ENCODE measurements at places on chromosomes 1 and 21.

GRCh38 chr1:55246331-55246730 is 31.2 kb upstream of the USP24 start:
- DNase-seq = no peak

DNA sequence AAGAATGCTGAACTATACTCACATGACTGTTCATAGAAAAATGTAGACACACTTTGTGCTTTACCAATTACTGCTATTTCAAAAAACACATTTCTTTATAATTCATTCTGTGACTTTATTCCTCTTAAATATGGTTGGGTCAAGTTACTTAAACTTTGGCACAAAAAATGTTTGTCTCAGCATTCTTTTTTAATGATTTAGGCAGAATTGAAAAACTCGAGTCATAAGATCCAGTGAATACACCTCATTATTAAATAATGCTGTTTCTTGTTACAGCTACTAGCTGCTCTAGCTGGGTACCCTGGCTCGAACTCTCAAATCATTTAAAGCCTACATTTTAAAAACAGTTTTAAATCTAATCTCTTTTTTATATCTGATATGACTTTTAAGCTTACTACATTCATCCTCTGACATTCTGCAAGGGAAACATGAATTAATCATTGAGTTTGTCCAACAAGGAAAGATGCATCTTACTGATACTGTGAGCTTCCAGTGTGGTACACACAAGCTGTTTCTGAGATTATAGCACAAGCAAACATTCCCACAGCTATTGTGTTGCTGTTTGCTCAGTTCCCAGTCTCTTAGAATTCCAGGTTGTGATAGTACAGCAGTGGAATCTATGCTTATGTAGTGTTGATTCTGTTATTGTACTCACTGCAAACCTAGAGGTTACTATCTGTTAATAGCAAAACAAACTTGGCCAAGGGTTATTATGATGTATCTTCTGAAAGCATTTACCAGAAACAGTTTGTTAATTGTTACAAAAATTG is 746.5 kb downstream of the USP25 start:
- no peak for DNase-seq

GRCh38 chr1:113804421-113805255 is 7.6 kb downstream of the RSBN1 start:
- peak; percentile 66 for DNase-seq

GRCh38 chr1:58950897-58951296 is 167.1 kb upstream of the JUN start:
- no peak for DNase-seq

GRCh38 chr1:48681476-48682305 is 95.0 kb downstream of the BEND5 start:
- no peak for DNase-seq

DNA sequence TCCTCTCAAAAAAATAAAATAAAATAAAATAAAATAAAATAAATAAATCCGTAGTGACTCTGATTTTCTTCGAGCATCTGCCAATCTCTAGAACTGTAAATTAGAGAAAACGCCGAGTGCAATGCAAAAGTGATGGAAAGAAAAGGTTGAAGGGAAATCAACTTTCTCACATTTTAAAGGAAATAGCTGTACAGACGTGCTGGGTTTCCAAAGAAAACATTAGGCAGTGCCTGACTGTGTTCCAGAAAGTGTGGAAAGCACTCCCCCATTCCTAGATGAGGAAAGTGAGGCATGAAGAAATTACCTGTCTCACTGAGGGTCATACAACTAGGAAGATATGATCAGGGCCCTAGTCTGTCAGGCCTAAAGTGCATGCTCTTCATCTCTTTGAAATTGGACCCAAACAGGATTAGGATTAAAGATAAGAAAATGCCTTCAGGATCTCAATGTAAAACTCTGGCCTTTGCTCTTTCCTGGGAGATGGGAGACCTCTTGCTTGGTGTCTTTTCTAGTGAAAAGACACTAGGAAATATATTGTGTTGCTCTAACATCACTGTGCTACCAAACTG is 1.8 kb upstream of the PTPN14 start:
- no peak for DNase-seq

DNA sequence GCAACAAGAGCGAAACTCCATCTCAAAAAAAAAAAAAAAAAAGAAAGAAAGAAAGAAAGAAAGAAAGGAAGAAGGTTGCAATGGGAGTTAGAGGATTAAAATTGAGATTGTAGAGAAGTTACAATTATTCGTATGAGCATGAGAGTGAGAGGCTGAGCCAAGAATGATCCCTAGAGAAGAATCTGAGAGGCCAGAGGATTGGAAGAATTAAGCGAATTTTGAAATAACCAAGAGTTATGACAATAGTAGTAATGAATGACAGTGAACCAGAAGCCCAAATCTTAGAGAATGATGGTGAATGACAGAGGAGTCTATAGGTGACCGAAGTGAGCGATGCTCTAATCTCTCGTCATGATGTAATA is 369 bp upstream of the ZYG11B start:
- no peak for DNase-seq

- no peak for DNase-seq
Observed at GRCh38 chr1:4227986-4228385, 327.9 kb upstream of the C1orf174 start.

- DNase-seq = no peak
Observed at GRCh38 chr1:58763214-58763613, 20.6 kb downstream of the JUN start.

DNA sequence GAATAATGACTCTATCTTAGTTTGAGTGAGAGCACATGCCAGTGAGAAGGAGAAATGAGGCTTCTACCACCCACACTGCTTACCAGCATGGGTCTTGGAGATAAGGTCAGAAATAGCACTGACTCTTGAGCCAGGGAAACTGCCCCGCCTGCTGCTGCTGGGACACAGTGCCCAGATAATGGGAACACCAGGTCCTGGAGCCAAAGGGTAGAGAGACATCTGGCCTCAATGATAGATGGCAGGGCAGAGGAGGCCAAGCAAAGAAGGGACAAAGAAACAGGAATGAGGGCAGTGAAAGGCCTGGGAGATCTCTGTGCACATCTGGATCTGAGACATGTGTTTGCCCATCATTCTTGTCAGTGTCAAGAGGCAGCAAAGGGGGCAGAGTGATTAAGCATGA is 97.4 kb downstream of the MIS18A start:
- DNase-seq = no peak

- DNase-seq = no peak
Observed at GRCh38 chr1:45297666-45298356, 28.9 kb upstream of the HPDL start.

DNA sequence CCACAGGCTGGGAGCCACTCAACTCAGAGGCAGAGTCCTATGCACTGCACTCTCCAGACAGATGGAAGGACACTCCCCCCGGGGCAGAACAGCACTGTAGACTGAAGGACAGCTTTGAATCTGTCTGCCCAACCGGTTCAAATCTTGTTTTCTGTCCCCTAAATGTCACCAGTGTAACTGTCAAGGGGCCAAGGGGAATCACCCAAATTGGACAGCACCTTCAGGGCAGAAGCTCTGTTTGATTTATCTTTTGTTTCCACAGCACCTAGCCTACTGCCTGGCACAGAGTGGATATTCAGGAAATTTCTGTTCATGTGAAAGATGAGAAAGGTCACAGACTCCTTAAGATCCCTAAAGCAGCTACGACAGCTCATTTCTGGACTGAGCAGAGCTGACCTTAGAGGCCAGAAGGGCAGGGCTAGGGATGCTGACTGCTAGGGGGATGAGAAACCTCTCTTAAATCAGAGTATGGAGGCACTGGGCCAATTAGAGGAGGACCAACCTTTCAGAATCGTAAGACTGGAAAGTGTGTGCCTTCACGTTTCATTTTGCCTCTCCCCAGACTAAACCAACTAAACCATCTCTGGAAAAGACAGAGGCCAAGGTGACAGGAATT is 41.0 kb downstream of the ITPKB start:
- no peak for DNase-seq

DNA sequence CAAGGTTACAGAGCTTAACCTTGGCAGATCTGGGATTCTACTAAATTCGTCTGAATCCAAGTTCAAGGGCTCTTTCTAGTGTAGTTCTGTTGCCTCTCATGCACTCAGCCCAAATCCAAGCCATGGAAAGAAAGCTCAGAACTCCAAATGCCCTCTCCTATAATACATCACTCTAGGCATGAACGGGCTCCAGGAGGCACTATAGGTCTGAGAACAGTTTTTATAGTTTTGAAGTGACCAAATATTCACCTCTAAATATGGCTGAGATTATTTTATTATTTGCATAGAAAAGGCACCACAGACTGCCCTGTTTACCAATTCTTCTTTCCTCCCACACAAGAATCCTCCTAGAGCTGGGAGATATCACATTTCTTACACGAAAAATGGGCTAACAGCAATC is 327.9 kb upstream of the BEND5 start:
- no peak for DNase-seq

- no peak for DNase-seq
Observed at GRCh38 chr1:101079341-101079740, 53.8 kb upstream of the DPH5 start.

- no peak for DNase-seq
Observed at GRCh38 chr1:171160639-171161354, 24.3 kb upstream of the FMO2 start.

DNA sequence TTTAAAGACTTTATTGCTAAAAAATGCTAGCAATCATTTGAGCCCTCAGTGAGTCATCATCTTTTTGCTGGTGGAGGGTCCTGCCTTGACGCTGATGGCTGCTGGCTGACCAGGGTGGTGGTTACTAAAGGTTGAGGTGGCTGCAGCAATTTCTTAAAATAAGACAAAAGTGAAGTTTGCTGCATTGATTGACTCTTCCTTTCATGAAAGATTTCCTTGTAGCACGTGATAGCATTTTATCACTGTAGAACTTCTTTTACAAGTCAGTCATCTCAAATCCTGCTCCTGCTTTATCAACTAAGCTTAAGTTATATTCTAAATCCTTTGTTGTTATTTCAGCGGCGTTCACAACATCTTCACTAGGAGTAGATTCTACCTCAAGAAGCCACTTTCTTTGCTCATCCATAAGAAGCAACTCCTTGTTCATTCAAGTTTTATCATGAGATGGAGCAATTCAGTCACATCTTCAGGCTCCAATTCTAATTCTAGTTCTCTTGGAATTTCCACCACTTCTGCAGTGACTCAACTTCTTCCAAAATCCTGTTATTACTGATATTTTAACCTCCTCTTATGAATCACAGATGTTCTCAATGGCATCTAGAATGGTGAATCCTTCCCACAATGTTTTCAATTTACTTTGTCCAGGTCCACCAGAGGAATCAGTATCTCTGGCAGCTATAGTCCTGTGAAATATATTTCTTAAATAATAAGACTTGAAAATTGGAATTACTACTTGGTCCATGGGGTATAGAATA is 17.6 kb upstream of the RGS1 start:
- no peak for DNase-seq

GRCh38 chr1:6288665-6289064 is 27.8 kb upstream of the GPR153 start:
- no peak for DNase-seq

GRCh38 chr21:40011371-40011770 is 144.1 kb downstream of the PCP4 start:
- DNase-seq = no peak

GRCh38 chr1:225658041-225658440 is 5.1 kb upstream of the ENAH start:
- DNase-seq = no peak

DNA sequence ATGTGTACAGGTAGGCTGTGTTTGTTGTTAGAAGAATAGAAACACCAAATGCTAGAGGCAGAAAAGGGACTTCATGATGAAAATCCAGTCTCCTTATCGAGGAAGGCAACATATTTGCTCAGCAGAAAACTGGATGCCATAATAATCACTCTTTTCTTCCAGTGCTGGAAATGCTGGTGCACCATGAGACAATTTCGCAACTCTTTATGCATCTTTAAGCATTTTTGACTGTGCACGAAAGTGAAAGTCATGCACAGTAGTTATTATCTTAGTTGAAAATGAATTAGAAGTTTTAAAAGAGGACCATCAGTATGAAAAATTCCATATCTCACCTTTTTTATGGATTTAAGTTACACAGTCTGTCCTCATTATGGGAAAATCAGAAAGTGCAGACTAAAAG is 29.1 kb downstream of the SMYD2 start:
- DNase-seq = peak; percentile 74

All from suppressor macrophage treated with lipopolysaccharide for 4 hours (primary cell).